ENCODE measurements at places on chromosomes 4 and X.

DNA sequence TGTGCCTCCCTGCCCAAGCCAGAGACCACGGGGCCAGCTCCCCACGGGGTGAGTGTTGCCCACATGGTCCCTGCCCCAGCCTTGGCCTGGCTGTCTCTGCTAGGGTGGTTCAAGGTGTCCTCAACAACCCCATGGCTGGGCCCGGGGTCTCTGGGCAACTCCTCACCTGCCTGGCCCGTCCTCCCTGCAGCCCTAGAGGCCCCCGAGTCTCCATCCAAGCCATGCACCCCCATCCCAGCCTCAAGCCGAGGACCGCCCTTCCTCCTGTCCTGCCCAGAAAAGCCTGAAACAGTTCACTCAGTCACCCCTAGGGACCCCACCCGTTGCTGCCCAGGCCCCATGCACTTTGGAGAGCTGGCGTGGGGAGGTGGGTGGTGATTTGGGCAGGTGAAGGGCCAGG, 120.9 kb downstream of the FAM53A start:
- DNase-seq: no peak

DNA sequence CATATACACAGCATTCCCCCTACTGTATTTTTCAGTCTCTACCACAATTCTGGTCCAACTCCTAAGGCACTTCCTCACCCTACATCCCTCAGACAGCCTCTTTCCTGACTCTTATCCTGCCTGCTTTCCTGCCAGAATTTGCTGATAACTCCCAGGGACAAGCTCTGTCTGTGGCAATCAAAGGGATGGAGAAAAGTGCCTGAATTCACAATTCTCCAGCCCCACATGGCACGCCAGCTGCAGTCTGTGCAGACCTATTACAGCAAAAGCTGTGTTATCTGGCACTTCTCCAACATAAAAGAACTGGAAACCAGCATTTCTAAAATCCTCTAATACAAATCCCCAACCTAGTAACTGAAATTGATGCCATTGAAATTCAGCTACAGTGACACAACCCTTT, 404.8 kb downstream of the KLHL13 start:
- DNase-seq: no peak

DNA sequence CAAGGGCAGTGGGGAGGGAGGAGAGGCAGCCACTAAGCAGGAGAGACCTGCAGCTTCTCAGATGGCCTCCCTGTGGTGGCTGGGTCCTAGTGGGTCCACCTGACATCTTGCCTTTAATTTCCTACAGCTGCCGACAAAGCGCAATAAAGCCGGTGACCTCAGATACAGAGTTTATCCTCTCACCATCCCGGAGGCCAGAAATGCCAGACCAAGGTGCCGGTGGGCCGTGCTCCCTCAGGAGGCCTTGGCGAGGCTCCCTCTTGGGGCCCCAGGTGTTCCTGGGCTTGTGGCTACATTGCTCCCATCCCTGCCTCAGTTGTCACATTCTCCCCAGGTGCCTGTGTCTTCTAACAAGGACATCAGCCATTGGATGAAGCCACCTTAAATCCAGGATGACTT, 103.0 kb downstream of the ADRA2C start:
- DNase-seq: no peak

DNA sequence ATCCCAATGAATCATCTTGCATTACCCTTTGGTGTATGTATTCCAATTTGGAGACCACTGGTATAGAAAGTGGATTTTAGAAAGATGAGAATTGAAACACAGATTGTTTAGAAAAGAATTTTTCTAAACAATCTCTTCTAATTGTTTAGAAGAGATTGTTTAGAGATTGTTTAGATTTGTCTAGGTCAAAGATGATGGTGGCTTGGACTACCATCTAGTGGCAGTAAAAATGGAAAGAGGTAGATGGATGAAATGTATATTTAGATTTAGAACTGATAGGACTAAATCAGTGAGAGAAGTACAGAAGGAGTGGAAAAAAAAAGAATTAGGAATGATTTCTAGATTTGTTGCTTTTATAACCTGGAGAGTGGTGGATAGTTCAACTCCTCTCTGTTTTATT, 70.6 kb downstream of the ARSJ start:
- no peak for DNase-seq

GRCh38 chr4:12144051-12144450, 715.4 kb upstream of the HS3ST1 start:
- no peak for DNase-seq

GRCh38 chrX:151973060-151973661, 1.3 kb downstream of the GABRE start:
- no peak for DNase-seq

- DNase-seq: no peak
Observed at GRCh38 chr4:134147941-134148340, 53.6 kb downstream of the PABPC4L start.

DNA sequence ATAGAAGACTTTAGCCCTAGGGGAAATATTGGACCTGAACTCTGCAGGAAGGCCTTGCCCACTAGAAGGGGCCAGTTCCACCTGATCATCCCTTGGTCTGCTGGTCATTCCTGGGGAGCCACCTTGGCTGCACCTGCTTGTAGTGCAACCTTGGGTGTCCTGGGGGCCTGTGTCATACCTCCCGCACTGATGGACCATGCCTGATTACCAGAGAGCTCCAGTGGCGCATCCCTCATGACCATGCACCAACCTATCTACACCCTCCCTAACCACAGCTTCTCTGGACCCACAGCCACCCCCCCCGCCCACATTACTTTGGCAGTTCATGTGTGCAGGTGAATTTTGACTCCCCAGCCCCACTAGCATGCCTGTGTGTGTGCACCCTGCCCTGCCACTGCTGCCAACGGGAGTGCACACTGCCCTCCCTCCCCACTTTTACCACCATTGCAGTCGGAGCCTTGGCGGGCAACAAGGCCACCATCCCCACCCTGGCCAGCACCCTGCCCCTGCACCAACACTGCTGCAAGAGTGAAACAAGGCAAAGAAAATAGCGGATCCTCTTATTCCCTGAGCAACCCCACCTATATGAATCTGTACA, 208.1 kb downstream of the FAM47B start:
- DNase-seq: no peak

DNA sequence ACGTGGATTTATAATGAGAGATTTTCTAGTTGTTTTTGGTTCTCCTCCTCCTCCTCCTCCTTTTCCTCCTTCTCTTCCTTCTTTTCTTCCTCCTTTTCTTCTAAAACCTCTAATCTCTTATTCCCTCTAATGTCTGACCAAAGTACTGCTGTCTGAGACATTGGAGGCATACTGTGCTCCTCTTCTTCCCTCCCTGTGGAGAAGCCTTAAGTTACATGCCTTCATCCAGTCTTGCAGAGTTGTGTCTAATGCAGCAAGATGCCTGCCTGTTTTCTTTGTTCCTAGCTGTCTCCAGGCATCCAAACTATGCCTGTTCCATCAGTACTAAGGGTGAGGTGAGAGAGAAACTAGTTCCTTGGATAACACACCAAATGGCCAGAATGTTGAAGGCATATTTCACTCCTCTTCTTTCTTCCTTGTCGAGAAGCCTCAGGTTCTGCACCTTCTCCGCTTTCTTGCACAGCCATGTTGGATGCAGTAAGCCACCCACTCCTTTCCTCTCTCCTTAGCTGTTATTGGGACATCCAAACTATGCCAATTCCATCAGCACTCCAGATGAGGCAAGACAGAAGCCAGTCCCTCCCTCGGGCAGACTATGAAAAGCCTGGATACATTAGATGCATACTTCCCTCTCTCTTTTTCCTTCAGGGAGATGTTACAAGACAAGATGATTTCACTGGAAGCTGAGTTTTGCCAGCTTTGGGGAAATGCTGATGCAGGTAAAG, 285.7 kb upstream of the TRAM1L1 start:
- DNase-seq: no peak

GRCh38 chr4:131091896-131092295, 1995.9 kb downstream of the C4orf33 start:
- no peak for DNase-seq

- DNase-seq: no peak
Observed at GRCh38 chrX:130987241-130987640, 70.9 kb upstream of the ARHGAP36 start.

DNA sequence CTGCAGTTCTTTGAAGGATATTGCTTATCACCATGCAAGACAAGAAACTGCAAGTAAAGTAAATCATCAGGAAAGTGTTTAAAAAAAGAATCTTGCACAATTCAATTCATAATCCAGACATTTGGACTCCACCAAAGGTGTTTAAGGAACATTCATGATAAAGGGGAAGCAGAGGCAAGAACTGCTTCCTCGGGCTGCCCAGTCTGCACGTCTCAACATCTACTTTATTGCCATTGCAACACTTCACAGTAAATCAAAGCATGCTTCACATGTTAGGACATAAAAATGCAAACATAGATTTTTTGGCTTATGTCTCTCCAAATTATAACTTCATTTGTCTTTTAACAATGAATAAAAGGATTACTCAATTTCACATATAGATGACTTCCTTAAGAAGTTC, 42.5 kb downstream of the MID1 start:
- DNase-seq: no peak

- no peak for DNase-seq
Observed at GRCh38 chr4:163263606-163264005, 68.8 kb downstream of the NPY1R start.

DNA sequence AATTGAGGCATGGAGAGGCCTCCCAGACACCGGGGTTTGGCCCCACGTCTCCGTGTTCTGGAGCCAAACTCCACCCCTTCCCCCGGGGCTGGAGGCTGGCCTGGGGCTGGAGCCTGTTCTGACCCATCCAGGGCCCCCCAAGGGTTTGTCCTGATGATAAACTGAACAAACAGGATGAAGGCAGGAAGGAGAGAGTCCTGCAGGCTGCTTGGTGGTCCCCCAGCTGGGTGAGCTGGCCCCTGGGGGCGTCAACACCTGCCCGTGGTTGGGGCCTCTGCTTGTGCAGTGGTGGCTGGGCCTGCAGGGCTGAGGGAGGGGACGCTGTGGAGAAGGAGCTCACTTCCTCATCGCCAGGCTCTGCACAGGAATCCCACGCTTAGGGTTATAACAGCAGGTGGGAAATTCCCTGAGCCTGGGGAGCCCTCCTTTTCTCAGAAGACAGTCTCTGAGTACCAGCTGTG, 2.3 kb downstream of the SH3TC1 start:
- DNase-seq: no peak

DNA sequence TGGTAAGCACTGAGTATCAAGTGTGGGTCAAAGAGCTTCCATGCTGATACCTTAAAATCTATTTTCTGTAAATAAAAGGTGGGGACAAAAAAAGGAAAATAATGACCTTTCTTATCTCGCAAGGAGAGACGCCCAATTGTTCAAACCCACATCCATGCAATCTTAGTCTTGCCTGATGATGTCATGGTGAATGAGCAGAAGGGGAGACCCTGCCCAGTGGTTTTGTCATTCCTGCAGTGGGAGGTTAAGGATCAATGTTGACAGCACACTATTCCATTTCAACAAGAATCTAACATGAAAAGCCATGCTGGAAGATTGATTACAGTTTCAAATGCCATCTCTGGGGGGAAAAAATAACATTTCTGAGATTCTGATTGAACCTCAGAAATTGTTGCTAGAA, 40.7 kb upstream of the PUDP start:
- DNase-seq: no peak
